Stimulated activated CD8-positive, alpha-beta memory T cell treated with anti-CD3 and anti-CD28 coated beads, Interleukin-4, amount 100 ng/mL, for 1 hour (primary cell): ENCODE measurements at places on chromosomes 4 and X.

DNA sequence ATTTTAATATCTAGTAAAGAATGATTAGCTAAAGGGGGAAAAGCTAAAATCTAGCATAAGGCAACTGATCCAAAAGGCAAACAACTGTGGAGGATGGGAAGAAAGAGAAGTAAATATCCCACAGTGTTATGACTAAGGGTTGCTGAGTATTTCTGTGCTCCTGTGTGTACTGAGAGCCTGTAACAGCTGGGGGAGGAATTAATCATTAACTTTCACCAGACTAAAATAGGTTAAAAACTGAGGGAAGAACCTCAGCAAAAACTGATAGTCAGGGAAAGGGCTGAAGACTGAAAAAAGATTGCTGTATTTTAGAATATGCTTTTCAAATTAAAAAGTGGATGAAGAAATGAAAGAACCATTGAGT is 365.9 kb downstream of the CXXC4 start:
- no peak for DNase-seq

GRCh38 chrX:143664302-143664701 is 28.4 kb upstream of the SLITRK4 start:
- DNase-seq = no peak

GRCh38 chr4:169263791-169264392 is 6.9 kb downstream of the SH3RF1 start:
- no peak for DNase-seq

- no peak for DNase-seq
Measured at GRCh38 chrX:119573840-119574393, 446 bp upstream of the UBE2A start.

DNA sequence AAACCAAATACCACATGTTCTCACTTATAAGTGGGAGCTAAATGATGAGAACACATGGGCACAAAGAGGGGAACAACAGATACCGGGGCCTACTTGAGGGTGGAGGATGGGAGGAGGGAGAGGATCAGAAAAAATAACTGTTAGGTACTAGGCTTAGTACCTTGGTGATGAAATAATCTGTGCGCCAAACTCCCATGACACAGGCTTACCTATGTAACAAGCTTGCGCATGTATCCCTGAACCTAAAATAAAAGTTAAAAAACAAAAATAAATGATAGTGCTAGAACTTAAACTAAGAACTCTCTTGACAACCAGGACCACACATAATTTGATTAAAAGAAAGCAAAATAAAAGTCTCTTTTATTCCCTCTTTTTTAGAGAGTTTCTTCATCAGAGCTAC is 150.6 kb downstream of the CHIC2 start:
- no peak for DNase-seq

DNA sequence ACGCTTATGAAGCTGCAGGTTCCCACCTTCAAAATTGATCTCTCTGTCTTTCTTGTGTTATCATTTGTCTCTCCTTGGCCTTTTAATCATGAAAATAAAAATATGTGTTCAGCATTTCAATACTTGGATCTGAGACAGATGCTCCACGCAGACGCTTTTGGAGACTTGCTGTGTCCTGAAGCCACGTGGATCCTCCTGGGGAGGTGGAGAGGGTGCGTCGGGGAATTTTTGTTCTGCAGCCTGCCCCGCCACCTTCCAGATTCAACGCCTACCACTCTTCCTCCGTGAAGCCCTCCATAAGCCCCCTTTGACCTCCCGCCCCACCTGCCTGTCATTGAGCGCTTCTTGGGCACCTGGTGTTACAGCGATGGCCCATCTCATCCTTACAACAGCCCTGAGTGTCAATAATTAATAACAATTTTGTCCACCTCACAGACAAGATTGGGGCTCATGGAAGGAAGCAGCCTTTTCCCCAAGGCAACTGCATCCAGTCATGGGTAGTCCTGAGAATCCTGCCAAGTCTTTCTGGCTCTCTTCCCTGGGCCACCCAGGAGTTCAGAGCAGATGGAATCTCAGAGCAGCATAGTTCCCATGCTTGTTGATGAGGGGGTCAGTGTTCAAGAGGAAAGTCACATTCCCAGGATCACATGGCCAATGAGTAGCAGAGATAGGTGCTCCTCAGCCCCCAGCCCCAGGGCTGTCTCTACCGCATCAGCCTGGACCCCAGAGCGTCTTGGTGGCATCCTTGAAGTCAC is 172.6 kb upstream of the PSAPL1 start:
- no peak for DNase-seq

GRCh38 chr4:181018913-181019312 is 1224.3 kb upstream of the TENM3 start:
- no peak for DNase-seq

DNA sequence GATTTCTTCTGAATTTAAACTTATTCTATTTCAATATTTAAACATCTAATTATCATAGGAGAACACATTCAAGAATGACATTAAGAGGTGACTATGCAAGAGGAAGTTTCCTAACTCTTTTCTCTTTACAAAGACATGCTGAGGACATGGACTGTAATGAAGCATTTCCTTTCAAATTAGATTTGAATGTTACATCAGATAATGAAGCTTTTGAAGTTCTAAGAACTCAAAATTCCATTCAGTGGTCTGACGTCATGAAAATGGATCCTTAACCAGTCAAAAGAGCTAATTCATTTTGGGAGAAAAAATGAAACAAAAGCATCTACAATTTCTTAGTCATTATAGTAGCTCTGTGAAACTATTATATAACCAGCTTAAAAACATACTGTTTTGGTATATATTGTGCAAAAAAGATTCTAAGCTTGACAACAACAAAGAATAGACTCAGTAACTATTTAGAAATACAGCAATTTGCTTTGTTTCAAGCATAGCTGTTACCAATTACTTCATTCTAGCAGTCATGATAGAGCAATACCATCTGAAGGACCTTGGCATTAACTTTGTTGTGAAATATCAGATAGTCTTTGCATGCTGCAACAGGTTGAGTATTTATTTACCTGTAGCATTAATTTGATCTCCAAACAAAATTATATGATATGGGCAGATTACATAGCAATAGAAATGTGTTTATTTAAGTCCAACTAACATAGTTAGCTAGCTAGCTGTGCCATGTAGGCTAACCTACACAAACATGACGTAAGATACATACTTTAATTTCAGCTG is 13.7 kb upstream of the DTHD1 start:
- no peak for DNase-seq

GRCh38 chrX:2374086-2374485 is 126.7 kb downstream of the DHRSX start:
- no peak for DNase-seq

GRCh38 chr4:100269446-100269845 is 79.2 kb upstream of the DDIT4L start:
- DNase-seq = no peak

GRCh38 chrX:23773601-23774175 is 9.3 kb upstream of the SAT1 start:
- no peak for DNase-seq

- no peak for DNase-seq
Measured at GRCh38 chrX:68698942-68699341, 51.5 kb downstream of the STARD8 start.

DNA sequence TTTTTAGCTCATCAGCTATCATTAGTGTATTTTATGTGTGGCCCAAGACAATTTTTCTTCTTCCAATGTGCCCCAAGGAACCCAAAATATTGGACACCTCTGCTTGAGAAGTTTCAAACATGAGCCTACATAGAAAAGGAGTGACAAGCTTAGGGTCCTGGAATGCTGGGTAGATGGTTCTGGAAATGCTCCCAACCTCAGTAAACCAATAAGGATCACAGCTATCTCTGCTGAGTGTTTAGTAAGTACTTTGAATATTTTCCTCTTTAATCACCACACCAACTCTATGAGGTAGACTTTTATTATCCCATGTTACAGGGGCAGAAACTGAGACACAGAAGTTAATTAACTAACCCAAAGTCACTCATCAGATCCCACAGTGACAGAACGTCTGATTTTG is 164.9 kb upstream of the KLF3 start:
- DNase-seq = no peak

DNA sequence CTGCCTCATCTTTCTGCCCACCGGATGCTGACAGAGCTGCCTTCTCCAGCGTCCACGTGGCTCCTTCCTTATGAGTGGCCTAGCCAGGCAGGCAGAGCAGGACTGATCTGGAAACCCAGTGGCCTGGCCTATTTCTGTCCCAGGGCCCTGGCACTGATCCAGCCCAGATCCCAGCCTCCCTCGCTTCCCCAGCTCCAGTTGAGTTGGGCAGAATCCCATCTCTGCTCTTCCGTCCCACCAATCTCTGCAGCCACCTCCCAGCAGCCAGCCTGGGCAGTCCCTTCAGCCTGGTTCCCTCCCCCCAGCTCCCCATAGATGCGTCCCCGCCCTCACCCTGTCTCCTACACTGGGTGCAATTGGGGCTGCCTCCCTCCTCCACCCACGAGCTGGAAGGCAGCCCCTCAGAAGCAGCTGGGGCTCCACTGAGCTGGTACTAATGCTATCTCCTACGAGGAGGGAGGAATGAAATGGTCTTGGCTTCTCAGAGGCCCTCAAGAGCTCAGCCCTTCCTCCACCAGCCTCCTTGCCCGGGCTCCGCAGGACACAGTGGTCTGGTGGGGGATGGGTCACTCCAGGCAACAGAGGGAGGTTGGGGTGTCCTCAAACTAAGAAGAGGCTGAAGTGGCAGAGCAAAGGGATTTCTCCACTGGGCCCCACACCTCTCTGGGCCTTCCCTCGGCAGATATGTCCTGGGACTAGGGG is 94.2 kb downstream of the PJA1 start:
- DNase-seq = no peak

DNA sequence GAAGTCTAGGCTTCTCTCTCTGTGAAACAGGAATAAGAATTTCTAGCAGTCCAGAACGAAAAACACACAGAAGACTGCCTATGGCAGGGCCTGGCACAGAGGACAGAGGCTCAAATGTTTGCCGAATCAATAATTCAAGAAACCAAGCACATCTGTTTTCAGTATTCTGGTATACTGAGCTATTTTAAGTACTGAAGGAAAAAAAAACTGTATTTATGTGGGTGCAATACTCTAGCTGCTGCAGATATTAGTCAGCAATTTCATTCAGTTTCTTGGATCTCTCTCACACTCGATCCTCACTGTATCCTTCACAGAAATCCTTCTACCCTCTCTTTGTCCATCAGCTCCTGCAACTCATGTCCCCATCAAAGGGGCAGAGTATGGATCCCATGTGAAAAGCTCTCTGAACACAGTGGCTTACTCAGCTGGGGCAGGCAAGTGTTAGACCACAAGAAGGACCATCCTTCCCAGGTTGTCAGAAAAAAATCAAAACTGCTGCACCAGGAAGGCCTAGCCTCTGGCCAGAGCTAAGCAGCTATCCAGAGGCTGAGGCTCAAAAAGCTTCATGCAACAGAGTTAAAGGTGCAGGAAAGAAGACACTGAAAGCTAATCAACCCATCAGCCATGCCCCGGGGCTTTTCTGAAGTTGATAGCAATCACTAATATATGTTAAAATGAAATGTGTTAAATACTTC is 9.1 kb upstream of the USO1 start:
- no peak for DNase-seq

GRCh38 chr4:153877898-153878297 is 89.0 kb upstream of the SFRP2 start:
- DNase-seq = no peak

DNA sequence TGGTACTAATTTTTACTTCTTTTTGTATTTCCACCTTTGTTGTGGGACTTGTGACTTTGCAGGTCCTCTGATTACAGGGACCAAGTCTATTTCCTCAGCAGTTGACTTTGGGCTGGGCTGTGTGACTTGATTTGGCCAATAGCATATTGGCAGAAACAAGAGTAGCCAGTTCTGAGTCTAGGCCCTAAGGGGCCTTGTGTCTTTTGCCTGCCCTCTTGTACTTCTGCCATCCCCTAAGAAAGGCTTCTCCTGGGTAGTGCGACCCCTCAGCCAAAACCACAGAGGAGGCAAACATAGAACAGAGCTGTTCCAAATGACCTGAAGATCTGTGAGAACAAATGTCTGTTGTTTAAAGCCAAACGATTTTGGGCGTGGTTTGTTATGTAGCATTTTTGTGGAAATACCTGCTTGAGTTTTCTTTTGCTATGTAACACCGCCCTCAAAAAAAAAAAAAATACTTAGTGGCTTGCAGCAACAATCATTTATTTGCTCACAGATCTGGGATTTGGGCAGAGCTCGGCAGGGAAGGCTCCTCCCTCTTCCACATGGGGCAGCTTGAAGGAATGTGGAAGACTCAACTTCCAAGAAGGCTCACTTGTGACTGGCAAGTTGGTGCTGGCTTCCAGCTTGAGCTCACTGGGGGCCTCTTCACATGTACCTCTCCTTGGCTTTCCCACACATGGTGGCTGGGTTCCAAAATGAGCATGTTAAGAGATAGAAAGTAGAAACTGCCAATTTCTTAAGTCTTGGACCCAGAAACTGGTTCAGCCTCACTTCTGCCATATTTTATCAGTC is 423.0 kb upstream of the CNKSR2 start:
- no peak for DNase-seq

DNA sequence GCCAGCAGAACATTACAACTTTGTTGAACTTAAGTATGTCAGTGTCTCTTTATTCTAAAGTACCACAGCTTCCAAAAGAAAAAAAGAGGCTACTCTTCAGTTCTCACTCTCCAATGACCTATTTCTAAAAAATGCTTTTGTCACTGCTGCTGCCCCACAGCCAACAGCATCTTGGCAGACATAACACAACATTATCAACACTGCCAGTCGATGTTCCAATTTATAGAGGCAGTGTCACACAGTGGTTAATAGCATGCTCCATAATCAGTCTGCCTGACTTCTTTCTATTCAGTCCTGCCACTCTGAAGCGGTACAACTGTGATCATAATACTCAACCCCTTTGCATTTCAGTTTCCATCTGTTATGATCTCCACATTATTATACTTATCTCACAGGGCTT is 69.2 kb downstream of the PLS3 start:
- DNase-seq = no peak

- DNase-seq = no peak
Measured at GRCh38 chr4:1819284-1819683, 26.2 kb downstream of the FGFR3 start.

- no peak for DNase-seq
Measured at GRCh38 chrX:74119016-74119910, 184.7 kb upstream of the ZCCHC13 start.

GRCh38 chr4:184548316-184548647 is 73.9 kb upstream of the IRF2 start:
- DNase-seq = no peak

DNA sequence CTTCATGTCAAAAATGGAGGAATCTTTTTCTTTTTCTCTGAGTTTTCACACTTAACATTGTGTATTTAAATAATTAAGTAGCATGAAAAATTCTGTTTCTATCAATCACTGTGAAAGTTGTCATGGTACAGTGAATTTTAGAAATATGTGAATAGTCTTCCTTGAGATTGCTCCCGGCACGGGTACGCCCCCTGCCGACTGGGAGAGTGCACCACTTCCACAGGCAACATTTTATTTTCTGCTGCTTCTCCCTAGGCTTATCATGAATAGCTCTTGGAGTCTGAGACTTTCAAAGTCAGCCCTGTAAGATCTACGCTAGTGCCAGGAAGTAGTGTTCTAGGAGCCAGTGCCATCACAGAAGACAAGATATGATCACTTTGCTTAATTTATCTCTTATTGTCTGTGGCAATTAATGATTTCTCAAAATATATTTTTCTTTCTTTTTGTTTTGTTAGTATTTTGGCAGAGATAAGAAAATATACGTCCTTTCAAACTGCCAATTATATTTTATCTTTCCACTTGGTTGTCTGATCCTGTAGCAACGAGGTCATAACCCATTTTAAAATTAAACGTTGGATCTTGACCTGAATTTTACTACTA is 763.8 kb upstream of the AADAT start:
- no peak for DNase-seq

- no peak for DNase-seq
Measured at GRCh38 chrX:49844611-49845010, 15.5 kb downstream of the PAGE4 start.
